Activated T-helper 9 cell treated with anti-CD3 and anti-CD28 coated beads, Interleukin-2, amount 50 U/mL, for 16 hours (primary cell): ENCODE measurements at places on chromosomes 12 and 14.

- no peak for DNase-seq
Measured at GRCh38 chr12:51924551-51925319, 17.4 kb downstream of the ACVRL1 start.

GRCh38 chr12:79936670-79937069 lies 1.8 kb upstream of the PPP1R12A start:
- no peak for DNase-seq

- DNase-seq = no peak
Measured at GRCh38 chr12:32377344-32378055, 21.9 kb upstream of the FGD4 start.

DNA sequence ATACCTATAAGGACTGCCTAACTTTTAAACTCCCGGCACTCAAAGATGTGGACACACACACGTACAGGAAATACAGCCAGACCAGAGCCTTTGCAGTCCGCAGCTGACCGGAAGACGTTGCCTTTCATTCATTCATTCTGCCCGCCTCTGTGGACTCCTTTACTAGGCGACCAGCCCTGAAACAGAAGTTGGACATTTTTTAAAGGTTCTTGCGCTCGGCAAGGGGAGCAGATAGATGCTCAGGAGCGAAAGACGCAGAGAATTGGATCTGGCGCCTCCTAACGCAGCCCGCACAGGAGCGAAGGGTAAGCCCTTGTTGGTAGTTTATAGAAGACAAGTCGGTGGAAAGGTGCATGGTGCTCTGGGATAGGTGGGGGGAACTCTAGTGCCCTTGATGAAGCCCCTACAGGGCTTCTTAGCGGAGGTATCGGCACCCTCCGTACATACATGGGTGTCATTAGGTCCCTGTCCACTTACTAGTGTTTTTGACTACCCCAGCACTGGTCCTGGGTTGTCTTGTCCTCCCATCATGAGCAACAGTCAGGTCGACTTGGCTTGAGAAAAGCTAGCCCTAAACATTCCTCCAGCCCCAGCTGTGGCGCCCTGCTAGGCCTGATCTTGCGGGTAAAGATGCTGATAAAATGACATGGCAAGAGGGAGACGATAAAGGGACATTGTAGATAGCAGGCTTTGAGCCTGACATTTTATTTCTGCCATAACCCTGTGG lies at the start of gene KDM2B:
Gene KDM2B, minus strand, starts transcription at position 65 of the 727 bp plus-strand sequence. CDS start 112 bp downstream, outside the sequence.
- no peak for DNase-seq

DNA sequence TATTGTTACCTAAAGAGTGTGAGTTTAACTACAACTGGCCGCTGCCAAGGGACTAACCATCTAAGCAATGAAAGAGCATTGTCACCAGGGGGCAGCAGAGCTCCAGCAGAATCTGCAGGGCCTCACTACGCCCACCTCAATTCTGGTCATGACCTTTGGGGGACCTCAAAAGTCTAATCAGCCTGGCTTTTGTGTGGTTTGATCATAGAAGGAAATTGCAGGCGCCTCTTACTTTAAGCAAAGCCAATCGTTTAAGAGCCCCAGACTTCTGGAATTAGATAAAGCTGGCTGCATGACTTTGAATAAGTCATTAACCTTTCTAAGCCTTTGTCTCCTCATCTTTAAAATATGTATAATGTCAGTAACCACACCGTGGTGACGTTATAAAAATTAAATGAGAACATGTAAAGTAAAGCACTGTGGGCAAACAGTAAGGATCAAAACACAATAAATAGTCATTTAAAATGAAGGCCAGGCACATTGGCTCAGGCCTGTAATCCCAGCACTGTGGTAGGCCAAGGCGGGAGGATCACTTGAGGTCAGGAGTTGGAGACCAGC lies 58.6 kb downstream of the TBX3 start:
- DNase-seq = no peak

- no peak for DNase-seq
Measured at GRCh38 chr14:29233188-29233587, 466.6 kb downstream of the FOXG1 start.

GRCh38 chr12:3998968-3999792 lies 126.0 kb upstream of the PARP11 start:
- no peak for DNase-seq

- no peak for DNase-seq
Measured at GRCh38 chr12:56317675-56318074, 1.9 kb upstream of the CNPY2 start.

DNA sequence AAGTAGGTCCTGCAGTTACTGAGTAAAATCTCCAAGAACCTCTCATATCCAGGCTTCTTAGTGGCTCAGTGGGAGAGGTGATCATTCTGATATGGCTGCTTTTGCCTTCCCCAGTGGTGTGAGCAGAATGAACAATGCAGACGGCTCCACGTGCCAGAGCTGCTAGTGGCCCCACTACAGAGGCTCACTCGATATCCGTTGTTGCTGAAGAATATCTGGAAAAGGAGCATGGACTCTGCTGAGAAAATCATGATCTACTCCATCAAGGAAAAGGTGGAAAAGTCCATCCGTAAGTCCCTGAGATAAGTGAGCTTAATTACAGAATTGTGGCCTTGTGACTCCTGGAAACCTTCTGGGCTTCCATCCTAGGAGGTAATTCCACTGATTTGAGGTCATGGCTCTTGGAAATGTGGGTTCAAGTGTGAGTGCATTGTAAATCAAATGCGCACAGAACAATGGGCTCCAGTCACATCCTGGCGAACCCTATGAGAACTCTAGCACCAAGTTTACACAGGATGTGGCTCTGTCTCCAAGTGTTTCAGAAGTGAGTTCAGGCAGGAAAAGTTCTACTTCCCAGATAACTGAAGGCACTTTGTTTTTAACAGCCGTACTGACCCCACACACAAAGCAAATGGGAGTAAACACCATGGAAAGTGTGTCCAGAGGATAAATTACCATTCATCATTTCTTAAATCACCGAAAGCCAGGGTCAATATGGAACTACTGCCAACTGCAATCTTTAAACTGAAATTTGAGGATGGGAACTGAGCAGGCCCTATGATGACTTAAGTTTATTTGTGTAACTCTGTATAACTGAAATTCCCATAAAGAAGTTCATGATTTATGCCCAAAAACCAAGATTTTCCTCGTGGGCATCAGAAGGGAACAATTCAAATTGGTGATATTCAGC lies 51.4 kb downstream of the PLEKHG7 start:
- no peak for DNase-seq

DNA sequence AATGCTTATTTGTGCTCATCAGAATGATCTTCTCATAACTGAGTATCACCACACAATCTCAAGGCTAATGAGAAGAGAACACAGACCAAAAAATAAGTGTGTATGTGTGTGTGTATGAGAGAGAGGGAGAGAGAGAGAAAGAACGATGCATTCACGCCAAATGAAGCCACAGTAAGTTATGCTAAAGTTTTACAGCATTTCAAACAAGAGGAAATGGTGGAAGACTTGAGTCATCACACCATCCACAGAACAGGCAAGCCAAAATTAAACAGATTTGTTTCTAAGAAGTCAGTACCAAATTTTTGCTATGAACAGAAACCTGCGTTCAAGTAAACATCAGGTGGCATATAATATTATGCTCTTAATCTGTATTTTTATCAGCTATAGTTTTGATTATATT lies 141.2 kb downstream of the MED13L start:
- no peak for DNase-seq

DNA sequence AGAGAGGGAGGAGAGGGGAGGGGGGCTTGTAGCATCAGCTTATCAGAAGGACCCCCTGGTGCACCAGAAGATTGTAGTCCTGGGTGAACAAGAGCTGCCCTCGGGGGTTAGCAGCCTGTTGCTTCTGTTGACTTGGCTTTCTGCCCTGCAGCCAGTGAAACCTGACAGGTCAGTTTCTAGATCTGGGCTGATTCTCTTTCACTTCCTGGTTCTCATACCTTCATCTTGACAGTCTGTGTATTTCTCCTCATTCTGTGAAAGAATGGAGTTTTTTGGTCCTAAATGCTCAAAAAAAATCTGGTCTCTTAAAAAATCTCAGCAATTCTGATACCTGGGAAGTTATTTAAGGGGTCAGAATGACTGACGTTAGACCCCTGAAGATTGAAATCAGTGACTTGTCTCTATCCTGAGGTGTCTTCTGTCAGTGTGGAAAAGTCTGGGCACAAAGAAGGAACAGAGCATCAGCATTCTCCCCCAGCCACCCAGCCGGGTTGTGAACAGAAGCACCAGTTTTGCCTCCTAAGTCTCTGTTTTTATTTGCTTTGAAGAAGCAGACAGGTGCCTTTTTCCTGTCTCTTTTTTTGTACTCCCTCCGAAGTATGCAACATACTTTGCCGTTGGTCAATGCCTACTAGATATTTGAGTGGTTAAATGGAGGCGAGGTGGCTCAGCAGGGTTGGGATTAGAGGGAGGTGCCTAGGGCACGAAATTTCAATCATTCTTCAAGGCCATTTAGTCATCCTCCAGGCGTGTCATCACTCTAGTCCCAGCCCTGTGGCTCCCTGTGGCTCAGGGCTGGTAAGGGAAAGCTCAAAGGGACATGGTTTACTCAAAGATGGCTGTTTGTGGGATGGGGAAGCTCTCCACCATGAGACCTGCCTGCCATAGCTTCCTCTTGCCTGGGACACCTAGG lies 24.0 kb downstream of the TTC9 start:
- no peak for DNase-seq

DNA sequence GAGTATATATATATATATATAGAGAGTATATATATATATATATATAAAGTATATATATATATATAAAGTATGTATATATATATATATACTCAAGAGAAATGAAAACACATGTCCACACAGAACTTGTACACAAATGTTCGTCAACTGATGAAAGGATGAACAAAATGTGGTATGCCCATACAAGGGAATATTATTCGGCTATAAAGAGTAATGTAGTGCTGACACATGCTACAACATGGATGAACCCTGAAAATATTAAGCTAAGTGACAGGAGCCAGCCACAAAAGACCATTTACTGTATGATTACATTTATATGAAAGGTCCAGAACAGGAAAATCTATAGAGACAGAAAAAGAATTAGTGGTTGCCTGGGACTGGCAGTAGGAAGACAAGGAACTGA lies 19.5 kb downstream of the LIMA1 start:
- no peak for DNase-seq

DNA sequence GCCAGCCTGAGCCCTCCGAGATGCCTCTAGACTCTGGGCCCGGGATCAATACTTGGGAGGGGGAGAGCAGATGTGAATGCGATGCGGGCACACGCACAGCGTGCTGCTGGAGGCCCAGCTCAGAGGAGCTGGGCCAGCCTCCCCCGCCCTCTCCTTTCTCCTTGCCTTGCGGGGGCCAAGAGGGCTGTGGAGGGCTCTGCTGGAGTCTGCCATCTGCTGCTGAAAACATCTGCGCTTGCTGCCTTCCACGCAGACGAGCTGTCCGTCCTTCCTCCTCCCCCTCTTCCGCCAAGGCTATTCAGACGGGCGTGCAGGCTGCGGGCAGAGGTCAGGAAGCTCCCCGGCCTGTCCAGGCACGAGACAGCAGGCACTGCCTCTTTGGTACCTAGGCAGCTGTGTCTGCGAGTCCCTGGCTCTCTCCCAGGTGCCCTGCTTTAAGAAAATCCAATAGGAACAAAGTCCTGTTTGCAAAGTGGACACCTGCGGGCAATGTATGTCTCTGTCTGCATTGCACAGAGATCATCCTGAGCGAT lies 75.2 kb downstream of the SPRING1 start:
- DNase-seq = no peak

GRCh38 chr12:56020423-56021184 lies at the start of gene IKZF4:
Gene IKZF4 (plus strand): TSS chr12:56021043. CDS start chr12:56021494, 451 bp downstream.
- no peak for DNase-seq

DNA sequence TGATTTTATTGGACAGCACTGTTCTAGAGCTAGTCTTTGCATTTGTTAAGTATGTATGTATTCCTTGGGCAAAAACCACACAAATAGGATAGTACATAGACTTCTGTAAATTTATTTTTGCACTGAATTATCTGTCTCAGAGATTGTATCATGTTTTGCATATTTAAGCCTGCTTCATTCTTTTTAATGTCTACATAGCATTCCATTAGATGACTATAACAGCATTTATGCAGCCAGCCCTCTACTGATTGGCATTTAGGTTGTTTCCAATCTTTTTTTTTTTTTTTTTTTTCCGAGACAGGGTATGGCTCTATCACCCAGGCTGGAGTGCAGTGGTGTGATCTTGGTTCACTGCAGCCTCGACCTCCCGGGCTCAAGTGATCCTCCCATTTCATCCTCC lies 34.5 kb downstream of the SYNDIG1L start:
- no peak for DNase-seq

GRCh38 chr12:12646483-12647072 lies 34.9 kb downstream of the CREBL2 start:
- DNase-seq = no peak

DNA sequence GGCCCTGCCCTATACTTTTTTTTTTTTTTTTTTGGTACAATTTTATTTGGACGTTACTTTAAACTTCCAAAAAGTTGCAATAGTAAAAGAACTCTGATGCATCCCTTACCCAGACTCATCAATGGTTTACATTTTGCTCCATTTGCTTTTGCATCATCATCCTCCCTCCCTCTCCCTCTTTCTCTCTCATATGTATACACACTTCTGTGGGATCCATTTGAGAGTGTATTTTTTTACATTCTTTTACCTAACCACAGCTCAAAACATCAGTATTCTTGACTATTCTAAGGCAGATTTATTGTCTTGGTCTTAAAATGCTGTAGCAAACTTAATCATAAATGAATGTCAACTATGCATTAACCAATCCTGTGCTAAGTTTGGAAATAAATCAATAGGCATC lies 111.6 kb downstream of the PRICKLE1 start:
- no peak for DNase-seq

GRCh38 chr14:28608851-28609828 lies 157.4 kb upstream of the FOXG1 start:
- no peak for DNase-seq

DNA sequence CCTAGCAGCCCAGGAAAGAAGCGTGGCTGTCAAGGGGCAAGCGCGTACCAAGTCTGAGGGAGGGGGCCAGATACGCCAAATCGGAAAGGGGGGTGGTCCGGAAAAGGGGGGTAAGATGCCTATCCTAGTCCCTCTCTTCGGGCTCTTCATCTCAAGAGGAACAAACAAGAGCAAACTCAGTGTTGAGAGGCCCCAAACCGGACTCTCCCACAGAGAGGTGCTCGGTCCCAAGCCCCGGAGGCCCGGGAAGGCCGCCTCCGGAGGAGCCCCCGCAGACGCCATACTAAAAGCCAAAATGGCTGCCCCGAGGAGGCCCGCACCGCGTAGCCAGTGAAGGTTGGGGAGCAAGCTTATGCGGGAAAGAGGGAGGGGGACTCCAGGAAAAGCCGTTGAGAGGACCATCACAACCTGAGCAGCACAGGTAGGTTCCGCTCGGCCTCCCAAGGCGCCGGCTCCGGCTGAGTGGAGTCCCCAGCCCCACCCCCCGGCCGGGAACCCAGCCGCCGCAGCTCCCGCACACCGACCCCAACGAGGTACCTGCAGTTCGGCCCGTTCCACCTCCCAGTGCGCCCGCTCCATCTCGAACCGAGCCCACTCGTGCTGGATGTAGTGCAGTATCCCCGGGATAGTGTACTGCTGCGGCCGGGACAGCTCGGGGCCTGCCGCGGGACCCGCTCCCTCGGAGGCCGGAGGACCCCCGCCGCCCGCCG lies at the start of gene AP4S1:
Gene AP4S1, plus strand, starts transcription at position 283 of the 710 bp plus-strand sequence. CDS start 40,548 bp downstream, outside the sequence.
- peak; percentile 35 for DNase-seq
